ENCODE measurements at places on chromosomes 6 and 20.

- no peak for DNase-seq
Observed at GRCh38 chr20:32777177-32777956, 15.2 kb downstream of the DNMT3B start.

DNA sequence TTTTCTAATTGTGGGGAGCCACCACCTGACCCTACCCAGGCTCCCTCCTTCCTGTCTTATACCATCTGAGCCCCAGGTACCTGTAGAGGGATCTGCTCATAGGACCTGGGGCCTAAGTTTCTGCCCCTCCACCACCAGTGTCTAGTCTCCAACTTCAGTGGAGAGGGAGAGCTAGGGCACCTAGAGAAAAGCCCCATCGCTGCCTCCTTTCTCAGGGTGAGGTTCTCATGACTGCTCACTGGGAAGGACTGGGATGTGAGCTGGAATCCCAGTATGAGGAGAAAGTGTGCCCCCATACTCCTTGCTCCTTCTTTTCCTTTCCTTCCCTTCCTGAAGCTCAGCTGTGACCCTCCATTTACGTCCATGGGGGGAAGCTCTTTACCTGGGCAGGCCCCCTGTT is 231.6 kb downstream of the LRFN2 start:
- no peak for DNase-seq

DNA sequence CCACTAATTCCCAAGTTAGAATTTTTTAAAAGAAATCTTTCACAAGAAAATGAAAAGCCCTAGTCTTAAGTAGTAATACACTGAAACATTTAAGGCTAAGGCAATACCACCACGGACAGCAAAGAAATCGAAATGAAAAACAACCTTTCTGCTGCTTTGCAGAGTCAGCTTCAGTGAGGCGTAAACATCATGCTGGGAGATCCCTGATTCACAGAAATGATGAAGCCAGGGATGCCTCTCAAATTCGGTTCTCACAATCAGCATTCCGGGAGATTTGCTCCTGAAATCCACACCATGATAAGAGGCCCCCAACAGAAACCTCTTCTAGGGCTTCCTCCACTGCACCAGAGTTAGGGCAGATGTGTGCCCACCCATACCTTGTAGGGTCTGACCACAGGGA is 18.6 kb downstream of the RRBP1 start:
- no peak for DNase-seq

DNA sequence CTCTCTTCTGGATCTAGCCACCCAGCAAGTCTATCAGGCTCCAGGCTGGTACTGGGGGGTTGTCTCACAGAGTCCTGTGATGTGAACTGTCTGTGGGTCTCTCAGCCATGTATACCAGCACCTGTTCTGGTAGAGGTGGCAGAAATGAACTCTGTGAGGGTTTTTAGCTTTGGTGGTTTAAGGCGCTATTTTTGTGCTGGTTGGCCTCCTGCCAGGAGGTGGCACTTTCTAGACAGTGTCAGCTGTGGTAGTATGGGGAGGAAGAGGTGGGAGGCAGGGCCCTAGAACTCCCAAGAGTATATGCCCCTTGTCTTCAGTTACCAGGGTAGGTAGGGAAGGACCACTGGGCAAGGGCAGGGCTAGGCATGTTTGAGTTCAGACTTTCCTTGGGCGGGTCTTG is 75.8 kb downstream of the SNAP91 start:
- DNase-seq = no peak

Data from stimulated activated CD8-positive, alpha-beta memory T cell treated with anti-CD3 and anti-CD28 coated beads, Interleukin-2, amount 100 ng/mL, for 1 hour (primary cell).